ENCODE measurements at places on chromosomes 11 and 22.

GRCh38 chr22:20650294-20651207 lies 123.4 kb upstream of the SERPIND1 start:
- DNase-seq = no peak

DNA sequence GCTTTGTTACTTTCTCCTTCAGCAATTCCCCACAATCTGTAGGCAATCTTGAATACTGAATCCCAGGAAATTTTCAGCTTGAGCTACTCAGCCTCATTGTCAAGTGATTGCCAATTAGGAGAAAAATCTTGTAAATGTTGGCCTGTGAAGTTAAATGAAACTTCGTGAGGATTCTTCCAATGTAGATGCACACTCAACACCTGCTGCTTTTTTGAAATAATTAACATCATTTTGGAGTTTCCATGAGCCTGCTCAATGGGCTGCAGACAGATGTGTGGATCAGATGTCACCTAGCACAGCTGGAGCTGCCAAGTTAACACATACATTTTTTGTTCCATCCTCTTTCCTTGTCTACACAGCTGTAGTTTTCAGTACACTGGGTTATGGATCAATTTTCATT lies 645.6 kb upstream of the LUZP2 start:
- DNase-seq = no peak

- DNase-seq = no peak
Measured at GRCh38 chr11:27228232-27228905, 134.6 kb downstream of the CCDC34 start.

DNA sequence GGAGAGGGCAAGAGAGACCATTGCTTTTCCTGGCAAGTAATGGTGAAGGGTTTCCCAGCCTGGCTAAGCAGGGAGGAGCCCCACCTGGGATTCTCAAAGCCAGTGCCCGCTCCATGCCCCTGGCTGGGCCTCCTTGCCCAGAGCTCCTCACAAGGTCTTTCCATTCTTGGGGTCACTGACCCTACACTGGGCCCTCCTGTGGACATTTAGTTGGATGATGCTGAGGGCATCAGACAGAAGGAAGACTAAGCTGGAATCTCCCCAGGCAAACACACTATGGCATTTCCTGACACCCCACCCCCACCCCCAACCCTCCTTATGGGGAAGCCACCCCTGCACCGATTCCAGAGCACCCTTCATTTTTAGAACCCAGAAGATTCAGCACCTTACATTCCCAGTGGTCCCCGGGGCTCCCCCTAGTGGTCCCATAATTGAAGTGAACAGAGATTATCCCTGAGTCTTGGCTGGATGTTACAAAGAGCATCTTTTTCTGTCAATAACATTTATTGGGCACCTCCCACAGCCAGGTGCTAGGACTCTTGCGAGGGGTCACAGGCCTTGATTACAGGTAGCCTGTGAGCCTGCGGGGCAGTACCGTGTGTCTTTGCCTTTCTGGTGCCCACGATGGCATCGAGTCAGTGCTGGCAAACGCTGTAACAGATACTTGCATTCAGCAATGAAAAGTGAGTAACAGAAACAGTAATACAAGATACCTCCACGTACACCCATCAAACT lies 548.5 kb downstream of the BUD13 start:
- no peak for DNase-seq

- no peak for DNase-seq
Measured at GRCh38 chr22:27452245-27452644, 349.3 kb downstream of the MN1 start.

GRCh38 chr22:19522190-19522880 lies 1.9 kb downstream of the CLDN5 start:
- DNase-seq = peak; percentile 78

- DNase-seq = no peak
Measured at GRCh38 chr11:47460571-47461235, 11.8 kb upstream of the RAPSN start.

DNA sequence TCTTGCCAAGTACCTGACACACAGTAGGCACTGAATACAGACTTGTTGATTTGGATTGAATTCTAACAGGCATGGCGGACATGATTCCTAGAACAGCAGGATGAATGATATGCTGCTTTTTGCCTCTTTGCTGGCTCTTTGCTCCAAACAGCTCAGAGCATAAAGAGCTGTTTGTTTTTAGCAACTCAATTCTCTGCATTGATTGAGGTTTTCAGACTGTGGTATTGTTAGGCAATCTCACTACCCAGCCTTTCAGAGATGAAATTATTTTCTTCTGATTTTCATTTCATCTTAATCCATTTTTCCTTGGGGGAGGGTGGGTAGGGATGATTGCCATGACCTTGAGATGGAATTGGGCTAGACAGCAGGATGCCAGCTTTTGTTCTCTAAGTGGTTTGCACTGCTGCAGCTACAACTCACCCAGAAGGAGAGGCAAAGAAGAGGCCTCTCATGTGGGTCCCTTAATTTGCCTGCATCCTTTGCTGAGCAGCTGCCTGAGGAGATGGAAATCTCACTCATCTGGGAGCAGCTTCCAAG lies 20.5 kb downstream of the COA4 start:
- no peak for DNase-seq

DNA sequence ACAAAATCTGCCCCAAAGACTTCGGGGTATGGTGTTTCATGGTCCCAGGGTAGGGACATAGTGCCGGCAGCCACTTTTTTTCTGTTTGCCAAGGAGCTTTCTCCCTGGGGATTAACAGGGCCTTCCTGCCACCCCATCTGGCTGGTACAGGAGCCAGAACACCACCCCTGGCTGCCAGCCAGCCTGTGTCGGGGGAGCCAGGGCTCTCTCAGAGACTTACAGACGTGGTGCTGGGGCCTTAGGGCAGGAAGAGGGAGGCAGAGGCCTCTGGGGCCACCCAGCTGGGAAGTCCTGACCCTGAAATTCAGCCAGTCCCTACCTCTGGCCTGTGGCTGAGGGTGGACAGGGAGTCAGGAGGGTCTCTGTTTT lies 52.4 kb upstream of the CDON start:
- DNase-seq = no peak

- DNase-seq = no peak
Measured at GRCh38 chr11:82814379-82814778, 80.7 kb upstream of the FAM181B start.

DNA sequence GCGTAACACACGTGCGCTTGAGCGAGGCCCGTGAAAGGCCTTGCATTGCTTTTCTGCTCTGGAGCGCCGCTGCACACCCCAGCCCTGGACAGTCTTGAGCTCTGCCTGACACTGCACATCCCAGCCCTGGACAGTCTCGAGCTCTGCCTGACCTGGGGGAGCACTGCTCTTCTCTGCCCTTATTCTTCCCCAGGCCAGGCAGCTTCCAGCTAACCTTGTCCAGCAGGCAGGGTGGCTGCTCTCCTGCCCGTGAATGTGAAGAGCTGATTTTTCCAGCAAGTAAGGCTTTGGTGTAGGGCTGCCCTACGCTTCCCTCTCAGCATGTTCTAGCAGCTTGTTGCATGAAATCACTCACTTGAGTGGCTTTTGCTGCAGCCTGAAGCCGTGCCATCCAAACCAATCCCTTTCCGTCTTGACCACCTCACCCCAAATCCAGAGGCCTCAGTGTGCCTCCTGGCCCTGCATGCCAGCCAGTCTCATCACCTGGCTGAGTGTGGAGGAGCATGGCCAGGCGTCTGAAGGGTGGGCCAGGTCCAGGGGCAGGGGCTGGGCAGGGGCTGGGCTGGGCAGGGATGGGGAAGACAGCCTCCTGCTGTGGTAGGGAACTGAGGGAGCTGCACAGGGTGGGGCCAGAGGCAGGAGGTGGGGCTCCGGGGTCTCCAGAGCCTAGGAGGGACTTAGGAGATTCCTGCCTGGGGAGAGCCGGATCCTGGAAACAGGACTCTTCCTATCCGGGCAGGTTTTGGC lies 89.5 kb upstream of the B3GAT1 start:
- no peak for DNase-seq

GRCh38 chr11:69475866-69476471 lies 5.5 kb upstream of the LINC01488 start:
- DNase-seq = no peak

- DNase-seq = no peak
Measured at GRCh38 chr11:88105526-88105925, 69.7 kb downstream of the RAB38 start.

DNA sequence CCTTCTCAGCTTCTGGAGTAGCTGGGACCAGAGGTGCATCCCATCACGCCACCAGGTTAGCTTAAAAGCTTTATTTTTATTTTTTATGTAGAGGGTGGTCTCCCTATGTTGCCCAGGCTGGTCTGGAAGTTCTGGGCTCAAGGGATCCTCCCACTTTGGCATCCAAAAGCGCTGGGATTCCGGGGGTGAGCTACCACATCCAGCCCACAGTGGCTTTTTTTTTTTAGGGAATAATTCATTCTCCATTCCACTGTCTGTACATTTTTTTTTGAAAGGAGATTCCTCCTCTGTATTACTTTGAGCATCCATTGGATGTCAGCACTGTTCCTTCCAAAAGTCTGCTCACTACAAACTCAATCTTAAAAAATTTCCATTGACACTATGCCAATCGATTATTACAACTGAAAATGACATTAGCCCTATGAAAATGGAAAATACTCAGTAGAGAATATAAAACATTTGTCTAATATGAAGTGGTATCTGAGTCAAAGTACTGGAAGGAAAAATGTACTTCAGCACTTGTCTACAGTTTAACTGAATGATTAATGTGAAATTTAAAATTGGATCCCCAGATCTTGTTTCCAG lies 1.3 kb upstream of the LPXN start:
- no peak for DNase-seq

GRCh38 chr22:39746600-39747262 lies 146.8 kb downstream of the ENTHD1 start:
- no peak for DNase-seq

GRCh38 chr11:102111011-102111786 lies 952 bp downstream of the YAP1 start:
- DNase-seq = peak; percentile 5

GRCh38 chr11:71998061-71998460 lies 648 bp upstream of the IL18BP start:
- DNase-seq = no peak

DNA sequence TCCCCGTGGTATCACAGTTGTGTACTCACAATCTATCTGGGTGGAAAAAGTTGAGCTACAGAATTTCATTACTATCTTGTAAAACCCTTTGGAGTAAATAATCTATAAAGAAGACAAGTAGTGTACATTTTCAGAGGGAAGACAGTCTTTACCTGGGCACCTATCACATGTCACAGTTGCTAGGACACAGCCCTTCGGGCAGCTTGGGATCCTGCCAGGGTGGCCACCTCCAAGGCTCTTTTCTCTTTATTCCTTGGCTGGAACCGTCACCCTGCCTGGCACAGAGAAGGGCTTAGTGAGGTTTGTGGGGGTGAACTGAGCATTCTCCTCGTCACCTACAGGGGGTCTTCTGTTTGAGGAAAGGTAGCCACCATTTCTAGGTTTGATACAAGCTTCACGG lies 23.6 kb downstream of the LRRC74B start:
- DNase-seq = no peak

- DNase-seq = no peak
Measured at GRCh38 chr11:40118780-40119179, 1340.7 kb downstream of the LRRC4C start.

- no peak for DNase-seq
Measured at GRCh38 chr22:34784056-34784455, 281.9 kb upstream of the ISX start.

GRCh38 chr11:17906436-17906835 lies 106.4 kb downstream of the SERGEF start:
- peak; percentile 46 for DNase-seq

DNA sequence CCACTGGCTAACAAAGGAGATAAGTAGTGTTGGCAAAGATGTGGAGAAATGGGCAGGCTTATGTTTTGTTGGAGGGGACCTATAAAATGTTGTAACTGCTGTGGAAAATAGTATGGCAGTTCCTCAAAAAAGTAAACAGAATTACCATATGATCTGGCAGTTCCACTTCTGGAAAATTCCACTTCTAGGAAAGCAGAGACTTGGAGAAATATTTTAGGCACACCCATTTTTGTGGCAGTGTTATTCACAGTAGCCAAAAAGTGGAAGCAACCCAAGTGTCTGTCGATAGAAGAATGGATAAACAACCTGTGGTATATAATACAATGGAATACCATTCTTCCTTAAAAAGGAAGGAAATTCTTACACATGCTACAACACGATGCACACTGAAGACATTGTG lies 57.0 kb upstream of the ADORA2A start:
- DNase-seq = no peak
